Activated T-helper 1 cell treated with anti-CD3 and anti-CD28 coated beads, Interleukin-2, amount 50 U/mL, for 16 hours (primary cell): ENCODE measurements at places on chromosomes 3 and 15.
A peak's percentile ranks its signal among the peaks of the same experiment; 100 is the strongest.

DNA sequence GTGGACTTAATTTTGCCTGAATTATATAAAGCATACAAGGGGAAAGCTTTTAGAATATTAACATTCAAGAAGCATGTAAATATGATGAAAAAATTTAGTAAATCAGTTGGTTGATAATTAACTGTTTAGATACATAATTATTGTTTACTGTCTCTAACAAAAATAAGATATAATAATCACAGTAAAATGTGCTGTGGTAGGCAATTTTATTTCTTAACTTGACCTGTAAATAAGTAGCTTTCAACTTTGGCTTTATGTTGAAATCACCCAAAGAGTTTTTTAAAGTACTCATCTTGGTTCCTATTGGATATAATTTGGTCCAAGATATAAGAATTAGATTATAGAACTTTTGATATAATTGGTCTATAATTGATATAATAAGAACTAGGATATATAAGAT lies 1374.5 kb downstream of the NSUN3 start:
- no peak for DNase-seq

DNA sequence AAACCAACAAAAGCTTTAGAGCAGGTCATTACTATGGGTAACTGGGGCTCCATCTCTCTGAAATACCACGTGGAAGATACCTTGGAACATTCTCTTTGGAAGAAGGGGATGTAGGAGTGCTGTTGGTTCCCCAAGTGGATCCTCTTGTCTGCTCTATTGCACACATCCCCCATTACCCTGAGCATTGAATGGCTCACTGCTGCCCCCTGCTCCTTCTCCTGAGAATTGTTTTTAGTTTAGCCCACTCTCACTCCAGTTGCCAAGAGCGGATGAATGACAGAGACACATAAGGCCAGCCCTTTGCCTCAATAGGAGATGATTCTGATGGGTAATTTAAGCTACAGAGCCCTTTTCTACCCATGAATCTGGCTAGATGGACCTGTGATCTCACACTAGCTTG lies 135.6 kb upstream of the SUCLG2 start:
- peak; percentile 29 for DNase-seq

- DNase-seq: no peak
Measured at GRCh38 chr3:133872781-133873180, 22.9 kb downstream of the RAB6B start.

- DNase-seq: no peak
Measured at GRCh38 chr3:127425505-127426443, 137.9 kb upstream of the PRR20G start.

GRCh38 chr15:70094690-70095311 lies 2.9 kb downstream of the TLE3 start:
- no peak for DNase-seq

- no peak for DNase-seq
Measured at GRCh38 chr3:98513736-98514135, 9.0 kb downstream of the CLDND1 start.

- DNase-seq: no peak
Measured at GRCh38 chr3:39142067-39142466, 11.3 kb downstream of the CSRNP1 start.

DNA sequence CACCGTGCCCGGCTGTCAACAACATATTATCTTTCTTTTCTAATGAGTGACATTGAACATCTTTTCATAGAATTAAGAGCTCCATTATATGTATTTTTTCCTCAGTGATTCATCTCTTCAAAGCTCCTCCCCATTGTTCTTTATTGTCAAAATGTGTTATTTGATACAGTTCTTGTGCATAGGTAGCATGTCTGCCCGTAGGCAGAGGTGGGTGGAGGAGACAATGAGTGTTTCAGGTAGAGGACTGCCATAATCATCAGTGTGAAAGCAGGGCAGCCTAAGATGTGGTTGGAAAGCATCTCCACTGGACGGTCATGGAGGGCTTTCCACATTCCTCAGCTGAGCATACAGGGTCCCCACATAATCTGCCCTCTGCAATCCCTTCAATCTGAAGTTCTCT lies 452.0 kb upstream of the MCTP2 start:
- DNase-seq: no peak

- no peak for DNase-seq
Measured at GRCh38 chr3:97863031-97863430, 41.2 kb downstream of the CRYBG3 start.

- no peak for DNase-seq
Measured at GRCh38 chr15:80819001-80819400, 39.8 kb downstream of the CEMIP start.

DNA sequence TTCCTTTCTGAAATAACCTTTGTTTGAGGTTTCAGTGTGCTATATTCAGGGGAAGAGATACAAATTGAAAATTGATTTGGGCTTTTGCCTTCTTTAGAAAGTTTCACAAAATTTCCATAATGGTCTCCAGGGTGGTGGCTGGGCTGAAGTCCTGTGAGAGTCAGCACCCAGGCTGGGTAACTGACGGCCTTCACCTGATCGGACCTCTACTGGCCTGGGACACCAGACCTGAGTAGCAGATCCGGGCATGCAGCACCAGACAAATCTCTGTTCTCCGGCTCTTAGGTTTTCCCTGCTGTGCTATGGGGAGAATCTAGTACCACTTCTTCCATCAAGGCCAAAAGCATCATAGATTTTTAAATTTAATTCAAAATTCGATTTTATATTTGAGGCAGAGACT lies 133.0 kb upstream of the LMCD1 start:
- no peak for DNase-seq

GRCh38 chr15:39554746-39555387 lies 26.0 kb upstream of the THBS1 start:
- no peak for DNase-seq

DNA sequence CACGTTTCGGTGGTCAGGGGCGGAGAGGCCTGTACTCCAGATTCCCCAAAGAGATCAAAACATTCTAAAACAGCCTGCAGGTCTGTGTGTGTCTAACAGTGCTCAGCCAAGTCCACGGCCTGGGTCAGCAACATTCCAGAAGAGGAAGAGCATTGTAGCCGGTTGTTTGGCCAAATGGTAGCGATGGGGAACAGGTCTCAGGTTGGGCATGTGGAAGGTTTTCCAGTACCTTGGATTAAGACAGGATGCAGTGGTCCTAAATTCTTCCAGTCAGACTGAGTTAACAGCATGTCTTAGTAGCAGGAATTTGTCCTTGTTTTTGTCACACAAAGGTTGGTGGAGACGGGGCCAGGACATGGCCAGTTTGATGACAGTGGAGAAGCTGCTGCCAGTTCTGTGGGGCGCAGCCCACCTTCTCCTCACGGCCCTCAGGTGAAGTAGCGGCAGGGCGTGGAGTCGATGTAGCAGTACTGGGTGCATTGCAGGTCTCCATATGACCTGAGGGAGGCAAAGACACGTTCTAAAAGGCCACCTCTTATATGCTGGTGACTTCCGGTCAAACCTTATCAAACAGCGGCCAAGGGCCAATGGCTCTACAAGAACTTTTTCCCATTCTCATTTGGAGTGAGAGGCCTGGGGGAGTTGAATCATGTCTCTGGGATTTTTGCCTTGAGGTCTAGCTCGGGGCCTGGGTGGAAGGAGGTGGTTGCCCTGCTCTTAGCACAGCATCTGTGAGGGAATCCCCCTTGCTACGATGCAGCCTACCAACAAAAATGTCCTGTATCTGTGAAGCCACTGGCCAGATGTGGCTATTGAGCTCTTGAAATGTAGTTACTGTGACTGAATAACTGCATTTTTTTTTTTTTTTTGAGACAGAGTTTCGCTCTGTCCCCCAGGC lies 24.1 kb downstream of the EAF1 start:
- no peak for DNase-seq

GRCh38 chr15:100095541-100096247 lies 246.1 kb downstream of the ADAMTS17 start:
- no peak for DNase-seq

GRCh38 chr3:195165790-195166189 lies 105.2 kb downstream of the XXYLT1 start:
- no peak for DNase-seq

- DNase-seq: no peak
Measured at GRCh38 chr3:124812291-124813265, 74.6 kb downstream of the ITGB5 start.

DNA sequence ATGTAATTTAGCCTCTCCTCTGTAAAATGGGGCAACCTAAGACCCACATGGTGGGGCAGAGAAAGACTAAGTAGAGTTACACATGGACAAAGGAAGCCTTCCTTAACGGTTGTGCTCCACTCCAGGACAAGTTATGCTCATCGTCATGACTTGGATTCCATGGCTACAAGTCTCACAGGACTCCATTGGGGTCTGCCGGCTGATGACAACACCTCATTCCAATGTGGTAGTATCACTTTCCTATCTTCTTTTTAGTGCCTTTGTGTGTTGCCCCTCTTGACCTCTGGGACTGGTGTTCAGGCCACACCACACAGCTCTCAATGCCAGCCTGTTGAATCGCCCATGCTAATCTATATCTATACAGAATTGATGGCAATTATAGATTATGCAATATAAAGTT lies 181.3 kb upstream of the WNT5A start:
- DNase-seq: no peak

DNA sequence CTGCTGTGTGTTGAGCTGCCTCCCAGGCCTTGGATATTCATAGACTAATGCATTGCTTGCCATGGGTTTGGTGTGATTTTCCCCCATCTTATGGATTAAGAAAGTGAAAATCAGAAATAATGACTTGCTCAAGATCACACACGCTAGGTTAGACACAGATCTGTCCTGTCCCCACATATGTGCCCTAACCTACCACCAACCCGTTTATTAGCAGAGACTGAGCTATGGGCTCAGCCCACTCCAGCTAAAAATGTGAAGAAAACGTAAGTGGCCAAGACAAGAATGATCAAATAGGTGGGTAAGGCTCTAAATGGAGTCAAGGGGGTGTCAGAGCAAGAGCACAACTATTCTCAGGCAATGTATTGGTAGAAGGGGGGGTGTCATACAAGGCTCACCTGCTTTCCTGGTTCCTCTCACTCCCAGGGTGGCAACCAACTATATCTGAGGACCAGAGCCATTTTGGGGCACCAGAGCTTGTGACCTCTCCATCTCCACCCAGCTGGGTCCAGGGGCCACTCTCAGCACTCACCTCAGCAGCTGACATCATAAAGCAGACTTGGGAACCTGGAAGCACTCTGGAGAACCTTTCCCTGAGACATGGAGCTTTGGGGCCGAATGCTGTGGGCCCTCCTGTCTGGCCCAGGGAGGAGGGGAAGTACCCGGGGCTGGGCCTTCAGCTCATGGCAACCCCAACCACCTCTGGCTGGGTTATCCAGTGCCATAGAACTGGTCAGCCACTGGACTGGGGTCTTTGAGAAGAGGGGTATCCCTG lies 1.4 kb downstream of the HEMK1 start:
- no peak for DNase-seq

GRCh38 chr15:32878342-32878741 lies 160.5 kb downstream of the GREM1 start:
- no peak for DNase-seq

- no peak for DNase-seq
Measured at GRCh38 chr3:18301781-18302180, 123.4 kb downstream of the SATB1 start.

DNA sequence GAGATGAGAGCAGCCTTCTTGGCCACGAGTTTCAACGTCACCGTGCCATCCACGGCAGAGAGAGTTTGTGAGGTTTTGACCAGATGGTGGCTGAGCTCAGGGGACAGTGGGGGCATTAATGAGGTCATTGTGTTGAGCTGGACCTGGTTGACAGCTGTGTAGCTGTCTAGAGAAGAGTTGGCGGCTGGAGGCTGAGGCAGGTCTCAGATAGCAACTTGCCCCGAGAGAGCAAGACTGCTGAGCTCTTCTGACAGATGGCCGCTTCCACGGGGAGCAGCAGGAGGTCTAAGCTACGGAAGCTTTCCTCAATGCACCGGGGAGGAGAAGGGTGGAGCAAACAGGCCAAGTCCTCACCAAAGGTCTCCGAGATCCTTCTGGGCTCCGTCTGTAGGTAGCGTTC lies 44.8 kb upstream of the EIF5A2 start:
- DNase-seq: no peak

- DNase-seq: no peak
Measured at GRCh38 chr3:50154476-50154839, 666 bp upstream of the SEMA3F start.

GRCh38 chr3:113223475-113224281 lies 12.3 kb downstream of the BOC start:
- no peak for DNase-seq

DNA sequence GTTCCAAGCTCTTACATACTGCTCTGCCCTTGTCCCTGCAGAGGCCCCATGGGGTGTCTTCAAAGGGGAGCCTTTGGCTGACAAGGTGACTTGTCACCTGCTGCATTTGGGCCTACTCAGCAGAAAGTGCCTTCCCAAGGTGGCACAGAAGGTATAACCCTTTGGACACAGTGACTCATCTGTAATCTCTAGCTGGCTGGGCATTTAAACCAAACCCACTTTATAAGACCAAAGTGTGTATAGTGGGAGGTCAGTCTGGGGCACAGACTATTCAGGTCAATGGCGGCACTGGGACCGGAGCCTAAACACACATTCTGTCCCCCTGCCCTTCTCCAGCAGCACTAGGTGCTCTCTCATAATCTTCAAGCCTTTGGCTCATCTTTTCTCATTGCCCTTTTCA lies 35.1 kb downstream of the GJD2 start:
- no peak for DNase-seq

DNA sequence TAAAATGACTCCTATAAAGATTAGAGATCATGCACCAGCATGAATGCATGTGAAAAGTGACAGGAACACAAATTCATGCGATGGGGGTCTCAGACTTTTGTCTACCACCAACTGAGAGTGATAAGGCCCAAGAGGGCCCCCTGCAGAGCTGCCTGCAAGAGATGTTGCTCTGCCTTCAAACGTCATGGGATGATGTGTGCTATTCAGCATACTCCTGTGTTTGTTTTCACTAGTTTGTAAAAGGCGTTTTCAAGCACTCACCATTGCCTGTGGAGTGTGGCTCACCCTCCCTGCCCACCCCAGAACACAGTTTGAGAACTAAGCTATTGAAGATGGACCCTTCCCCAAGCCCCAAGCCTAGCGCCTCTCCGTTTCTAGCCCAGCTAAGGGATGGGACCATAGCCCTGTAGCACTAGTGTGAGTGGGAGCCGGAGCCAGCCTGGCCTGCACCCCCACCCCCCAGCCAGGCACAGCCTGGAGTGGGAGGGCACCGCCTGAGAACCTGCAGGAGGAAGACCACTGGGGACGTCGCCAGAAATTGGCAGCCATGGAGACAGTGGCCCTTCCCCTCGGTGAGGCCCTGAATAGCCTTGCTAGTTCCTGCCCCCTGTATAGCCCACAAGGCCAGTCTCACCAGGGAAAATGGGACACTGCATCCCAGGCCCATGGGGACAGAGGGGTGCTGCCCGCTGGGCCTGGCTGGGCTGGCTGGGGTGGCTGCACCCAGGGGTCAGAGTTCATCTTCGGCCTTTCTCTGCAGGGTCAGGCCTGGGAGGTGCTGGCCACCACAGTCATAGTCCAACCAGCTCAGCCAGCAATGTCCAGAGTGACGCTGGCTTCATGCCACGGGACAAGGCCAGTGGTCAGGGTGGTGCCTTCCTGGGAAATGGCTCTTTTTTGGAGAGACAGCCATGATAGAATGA lies 22.6 kb upstream of the KLF13 start:
- DNase-seq: no peak

- DNase-seq: no peak
Measured at GRCh38 chr3:136070953-136071949, 105.7 kb downstream of the PPP2R3A start.

GRCh38 chr15:46231786-46232185 lies 597.0 kb downstream of the SQOR start:
- no peak for DNase-seq

- DNase-seq: no peak
Measured at GRCh38 chr3:147409143-147410115, at the start of gene ZIC1. Gene ZIC1, plus strand, starts transcription at chr3:147409365. Its CDS starts 748 bp downstream, at chr3:147410113.
